ENCODE measurements at places on chromosomes 2 and 18.

- H3K27ac ChIP-seq: no peak overlapping the region
- H3K36me3 ChIP-seq: no peaks in the 10 kb centered on the region
- peaks cover 6% of the 10 kb centered on the region for H3K4me1 ChIP-seq
- no peak overlapping the region for H3K4me3 ChIP-seq
- peaks cover 24% of the 10 kb centered on the region for H3K27me3 ChIP-seq
These were observed 13.1 kb upstream of the E2F6 start for GRCh38 chr2:11478899-11479605.

GRCh38 chr18:50232419-50232818, 33.9 kb downstream of the CFAP53 start:
- H3K27me3 ChIP-seq: no peaks in the 10 kb centered on the region
- H3K36me3 ChIP-seq: no peaks in the 10 kb centered on the region
- no peaks in the 10 kb centered on the region for H3K4me1 ChIP-seq
- H3K4me3 ChIP-seq: no peak overlapping the region
- no peak overlapping the region for H3K27ac ChIP-seq

GRCh38 chr2:44184106-44184505, 15.4 kb downstream of the PPM1B start:
- H3K36me3 ChIP-seq: peaks cover 8% of the 10 kb centered on the region
- no peak overlapping the region for H3K4me3 ChIP-seq
- peak overlapping the region; percentile 82 for H3K27ac ChIP-seq
- DNase-seq: no peak
- no peaks in the 10 kb centered on the region for H3K27me3 ChIP-seq

DNA sequence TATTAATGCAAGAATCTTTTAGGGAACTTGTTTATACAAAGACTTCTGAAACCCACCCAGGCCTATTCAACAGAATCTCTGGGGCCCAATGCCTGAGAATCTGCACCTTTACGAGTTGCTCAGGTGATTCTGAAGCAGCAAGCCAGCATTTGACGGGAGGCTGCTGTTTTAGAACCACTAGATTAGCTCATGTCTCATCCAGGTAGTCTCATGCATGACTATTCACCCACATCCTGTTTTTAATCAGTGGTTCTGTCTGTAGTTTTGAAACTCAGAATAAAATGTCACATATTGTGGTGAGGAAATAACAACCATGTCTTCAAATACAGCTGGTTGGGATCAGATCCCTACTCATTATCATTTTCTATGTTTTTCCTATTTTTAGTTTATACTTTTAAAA, 39.5 kb downstream of the CYTIP start:
- peak overlapping the region; percentile 81 for H3K27ac ChIP-seq
- no peaks in the 10 kb centered on the region for H3K36me3 ChIP-seq
- DNase-seq: peak; percentile 90

DNA sequence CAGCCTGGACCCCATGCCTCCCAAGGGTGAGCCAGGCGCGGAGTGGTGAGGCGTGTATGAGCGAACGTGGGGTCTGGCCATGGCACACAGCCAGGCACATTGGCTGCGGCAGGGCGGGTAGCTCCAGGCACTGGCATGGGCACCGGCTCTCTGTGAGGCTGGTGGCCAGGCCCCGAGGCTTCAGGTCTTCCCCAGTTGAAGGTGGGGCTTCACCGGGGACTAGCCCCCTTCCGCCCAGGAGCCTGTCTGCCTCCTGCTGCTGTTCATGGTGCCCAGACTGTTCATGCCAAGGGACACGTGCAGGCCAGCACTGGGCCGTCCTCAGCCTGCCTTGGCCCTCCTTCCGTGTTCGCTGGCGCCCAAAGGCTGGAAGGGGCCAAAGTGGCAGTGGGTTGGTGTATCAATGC, 26.8 kb downstream of the DDX1 start:
- peaks cover 63% of the 10 kb centered on the region for H3K36me3 ChIP-seq
- no peaks in the 10 kb centered on the region for H3K4me1 ChIP-seq
- no peak overlapping the region for H3K27ac ChIP-seq

DNA sequence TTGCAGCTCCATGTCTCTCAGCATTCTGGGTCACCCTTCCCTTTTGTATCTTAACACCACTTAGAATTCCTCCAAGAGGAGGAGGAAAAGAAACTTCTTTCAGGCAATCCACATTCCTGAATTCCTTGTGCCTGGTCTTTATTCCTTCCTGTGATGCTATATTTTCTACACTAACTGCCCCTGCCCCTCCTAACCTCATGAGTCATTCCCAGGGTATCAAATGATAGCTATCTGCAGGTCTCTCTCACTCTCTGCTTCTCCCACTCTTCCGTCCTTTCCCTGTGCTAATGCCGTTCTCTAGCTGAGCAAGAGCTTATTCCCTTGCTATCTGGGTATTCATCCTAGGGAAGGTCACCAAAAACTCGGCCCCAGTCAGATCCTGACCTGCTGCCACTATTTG, 395.0 kb upstream of the TCF4 start:
- no peaks in the 10 kb centered on the region for H3K27me3 ChIP-seq
- H3K27ac ChIP-seq: no peak overlapping the region
- DNase-seq: no peak
- H3K36me3 ChIP-seq: no peaks in the 10 kb centered on the region
- H3K4me3 ChIP-seq: no peak overlapping the region

DNA sequence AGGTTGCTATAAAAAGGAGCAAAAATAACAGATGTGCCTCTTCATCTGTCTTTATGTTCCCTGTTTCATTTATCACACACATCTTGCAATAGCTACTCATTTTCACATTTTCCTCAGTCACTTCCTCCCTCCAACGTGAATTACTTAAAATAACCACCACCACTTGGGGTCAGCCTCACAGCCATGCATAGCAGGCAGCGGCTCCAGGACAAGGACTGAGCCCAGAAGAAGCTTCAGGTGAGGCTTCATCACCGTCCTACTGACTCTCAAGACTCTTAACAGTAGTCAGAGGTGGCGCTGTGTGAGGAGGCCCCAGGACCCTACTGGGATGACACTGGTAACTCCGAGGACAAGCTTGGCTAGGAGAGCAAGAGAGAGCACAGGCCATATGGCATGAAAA, 15.5 kb upstream of the ST8SIA5 start:
- H3K27me3 ChIP-seq: no peaks in the 10 kb centered on the region
- no peak overlapping the region for H3K27ac ChIP-seq
- H3K4me1 ChIP-seq: no peaks in the 10 kb centered on the region
- H3K4me3 ChIP-seq: no peak overlapping the region
- H3K36me3 ChIP-seq: no peaks in the 10 kb centered on the region

Data from natural killer cell (primary cell).